CD8-positive, alpha-beta T cell (primary cell): ENCODE measurements at places on chromosomes 4 and X.

GRCh38 chrX:10380300-10380699 is 223.5 kb downstream of the CLCN4 start:
- no peak for DNase-seq

GRCh38 chrX:13254870-13255269 is 65.0 kb downstream of the ATXN3L start:
- no peak for DNase-seq

DNA sequence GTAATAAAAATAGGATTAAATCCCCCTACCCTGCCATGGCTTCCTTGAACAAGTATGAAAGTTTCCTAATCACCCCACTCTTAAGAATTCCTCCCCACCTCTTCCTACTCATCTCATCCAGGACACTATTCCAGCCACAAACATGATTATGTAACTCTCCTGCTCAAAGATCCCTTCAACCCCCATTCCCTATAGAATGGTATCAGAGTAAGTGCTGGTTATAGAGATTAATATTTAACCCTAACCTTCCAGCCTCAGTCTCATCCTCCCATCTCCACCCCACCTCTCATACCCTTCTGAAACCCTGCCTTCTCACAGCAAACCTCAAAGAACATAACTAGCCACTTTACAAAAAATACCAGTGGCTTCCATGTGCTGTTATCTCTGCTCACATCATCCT is 155.1 kb downstream of the PPP3CA start:
- no peak for DNase-seq

- DNase-seq = no peak
These were observed 24.1 kb downstream of the SH3KBP1 start for GRCh38 chrX:19863212-19863856.

DNA sequence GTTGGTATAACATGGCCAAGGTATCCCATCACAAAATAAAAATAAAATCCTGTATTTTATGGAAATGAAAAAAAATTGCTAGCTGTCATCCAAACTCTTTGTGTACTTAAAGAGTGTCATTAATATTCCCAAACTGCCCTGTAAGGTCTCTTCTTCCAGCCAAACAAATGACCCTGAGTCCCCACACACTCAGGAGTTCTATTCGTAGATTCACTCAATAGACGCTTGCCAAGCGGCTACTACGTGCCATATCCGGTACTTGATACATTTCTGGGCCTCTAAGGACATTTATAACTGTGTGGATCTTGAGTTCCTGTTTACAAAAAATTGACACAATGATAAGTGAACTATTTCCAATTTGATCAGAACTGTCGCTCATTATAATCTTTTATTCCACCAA is 245.1 kb downstream of the SCFD2 start:
- no peak for DNase-seq

GRCh38 chr4:123043013-123043412 is 120.6 kb upstream of the NUDT6 start:
- no peak for DNase-seq

DNA sequence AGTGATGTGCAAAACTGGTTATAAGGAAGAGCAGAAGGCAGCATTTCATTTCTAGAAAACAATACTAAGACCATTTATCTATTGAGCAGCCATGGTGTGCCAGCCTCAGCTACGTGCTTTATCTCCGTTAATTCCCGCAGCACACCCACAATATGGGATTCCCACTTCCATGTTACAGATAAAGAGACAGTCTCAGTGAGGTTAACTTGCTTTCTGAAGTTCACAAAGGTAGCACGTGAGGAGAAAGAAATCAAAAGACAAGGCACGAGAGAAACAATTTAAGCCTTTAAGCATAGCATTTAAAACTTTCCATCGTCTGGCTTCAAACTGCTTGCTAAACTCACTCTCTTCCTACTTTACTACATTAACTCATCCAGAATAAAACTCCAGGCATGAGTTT is 8.0 kb upstream of the RPL34 start:
- DNase-seq = no peak

- no peak for DNase-seq
These were observed 17.7 kb downstream of the EFNB1 start for GRCh38 chrX:68846536-68846935.

GRCh38 chrX:54758114-54759055 is 39.7 kb downstream of the ITIH6 start:
- DNase-seq = no peak

DNA sequence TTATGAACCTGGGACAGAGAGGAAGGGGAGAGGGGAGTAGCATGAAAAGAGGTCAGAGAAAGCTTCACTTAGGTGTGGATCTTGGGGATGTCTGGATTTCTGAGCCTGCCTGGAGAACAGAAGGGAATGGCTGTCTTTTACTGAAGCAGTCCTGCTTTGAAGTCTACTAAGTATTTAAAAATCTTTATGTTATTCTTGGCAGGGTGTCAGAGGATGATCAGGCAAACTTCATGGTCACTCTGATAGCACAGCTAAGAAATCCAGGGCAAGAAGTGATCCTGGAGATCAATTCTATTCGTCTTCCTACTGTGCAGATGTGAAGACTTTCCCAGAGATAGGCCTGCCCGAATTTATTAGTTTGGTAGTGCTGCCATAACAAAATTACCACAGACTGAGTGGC is 464.4 kb upstream of the BOD1L1 start:
- DNase-seq = no peak

- no peak for DNase-seq
These were observed 122.3 kb downstream of the RS1 start for GRCh38 chrX:18549643-18550042.

DNA sequence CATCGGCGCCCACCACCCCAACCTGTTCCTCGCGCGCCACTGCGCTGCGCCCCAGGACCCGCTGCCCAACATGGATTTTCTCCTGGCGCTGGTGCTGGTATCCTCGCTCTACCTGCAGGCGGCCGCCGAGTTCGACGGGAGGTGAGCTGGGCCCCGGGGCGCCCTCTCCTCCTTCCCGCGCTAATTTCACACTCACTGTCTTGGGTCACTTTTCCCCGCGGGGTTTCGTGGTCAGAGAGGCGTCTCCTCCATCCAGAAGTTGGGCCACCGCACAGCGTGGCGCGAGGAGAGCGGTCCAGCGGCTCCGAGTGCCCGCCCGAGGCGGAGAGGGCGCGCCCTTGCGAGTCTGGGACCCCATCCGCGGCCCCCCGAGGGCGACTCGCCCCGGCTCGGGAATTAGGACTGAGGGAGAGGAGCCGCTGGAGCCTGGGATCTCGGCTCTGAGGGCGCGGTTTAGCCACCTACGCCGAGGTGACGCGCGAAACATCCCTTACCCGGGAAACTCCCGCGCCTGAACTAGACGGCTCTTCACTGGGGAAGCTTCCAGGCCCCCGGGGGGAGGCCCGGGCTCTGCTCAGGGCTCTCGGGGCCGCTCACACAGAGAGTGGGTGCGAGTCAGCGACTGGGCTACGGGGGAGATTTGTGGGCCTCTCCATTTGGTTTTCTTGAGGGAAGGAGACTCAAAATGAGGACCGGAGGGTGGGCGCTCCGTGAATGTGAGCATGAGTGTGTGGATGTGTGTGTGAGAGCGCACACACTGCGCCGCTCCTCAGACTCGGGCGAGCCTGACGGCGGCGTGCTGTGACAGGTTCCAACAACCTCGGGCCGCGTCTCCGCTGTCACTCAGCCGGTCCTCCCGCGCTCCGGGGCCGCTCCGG is 551 bp downstream of the NPNT start:
- DNase-seq = no peak

DNA sequence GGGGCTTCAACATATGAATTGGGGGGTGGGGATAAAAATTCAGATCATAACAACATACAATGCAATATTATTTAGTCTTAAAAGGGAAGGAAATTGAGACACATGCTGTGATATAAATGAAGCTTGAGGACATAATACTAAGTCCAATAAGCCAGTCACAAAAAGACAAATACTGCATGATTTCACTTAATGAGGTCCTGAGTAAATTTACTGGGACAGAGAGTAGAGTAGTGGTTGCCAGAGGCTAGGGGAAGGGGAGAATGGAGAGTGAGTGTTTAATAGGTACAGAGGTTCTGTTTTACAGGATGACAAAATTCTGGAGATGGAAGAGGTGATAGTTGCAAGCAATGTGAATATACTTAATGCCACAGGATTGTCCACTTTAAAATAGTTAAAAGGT is 89.2 kb upstream of the RAPGEF2 start:
- no peak for DNase-seq

DNA sequence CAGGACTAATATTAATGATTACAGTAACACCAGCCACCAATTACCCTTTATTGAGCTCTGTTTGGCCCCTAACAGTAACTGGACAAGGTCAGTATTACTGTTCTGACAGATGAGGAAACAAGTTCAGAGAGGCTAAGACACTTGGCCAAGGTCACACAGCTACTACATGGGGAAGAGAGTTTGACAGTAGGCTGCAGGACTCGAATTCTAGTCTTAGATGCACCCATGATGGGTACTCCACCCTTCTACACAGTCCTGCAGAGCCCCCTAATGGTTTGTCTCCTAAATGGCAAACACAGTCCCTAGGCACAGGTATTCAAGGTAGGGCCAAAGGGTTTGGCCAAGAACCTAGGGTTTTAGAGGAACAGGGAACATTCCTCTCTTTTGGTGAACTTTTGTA is 93.9 kb downstream of the NSUN7 start:
- DNase-seq = peak; percentile 40

DNA sequence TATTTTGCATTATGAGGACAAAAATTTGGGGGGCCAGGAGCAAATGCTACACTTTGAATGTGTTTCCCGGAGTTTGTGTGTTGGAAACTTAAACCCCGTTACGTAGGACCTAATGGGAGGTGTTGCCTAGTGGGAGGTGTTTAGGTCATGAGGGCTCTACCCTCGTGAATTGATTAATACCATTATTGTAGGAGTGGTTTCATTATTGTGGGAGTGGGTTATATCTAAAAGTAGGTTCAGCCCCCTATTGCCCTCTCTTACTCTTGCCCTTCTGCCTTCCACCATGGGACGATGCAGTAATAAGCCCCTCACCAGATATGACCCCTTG is 15.5 kb downstream of the UBA6 start:
- DNase-seq = no peak

DNA sequence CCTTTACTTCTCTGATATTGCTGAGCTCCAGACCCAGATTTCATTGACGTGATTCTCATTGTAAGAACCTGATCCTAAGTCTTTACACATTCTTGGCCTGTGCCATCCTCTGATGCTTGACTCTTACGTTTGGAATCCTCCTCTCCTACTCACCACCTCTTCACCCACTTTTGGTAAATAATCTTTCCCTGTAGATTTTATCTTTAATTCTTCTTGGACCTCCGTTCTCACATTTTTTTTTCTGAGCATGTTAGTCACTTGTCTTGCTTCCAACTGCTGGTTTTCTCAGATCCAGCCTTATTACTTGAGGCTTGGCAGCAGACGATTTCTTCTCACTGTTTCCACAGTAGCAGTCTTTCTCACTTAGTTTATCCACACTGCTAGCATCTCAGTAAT is 12.4 kb upstream of the SH3RF1 start:
- no peak for DNase-seq

DNA sequence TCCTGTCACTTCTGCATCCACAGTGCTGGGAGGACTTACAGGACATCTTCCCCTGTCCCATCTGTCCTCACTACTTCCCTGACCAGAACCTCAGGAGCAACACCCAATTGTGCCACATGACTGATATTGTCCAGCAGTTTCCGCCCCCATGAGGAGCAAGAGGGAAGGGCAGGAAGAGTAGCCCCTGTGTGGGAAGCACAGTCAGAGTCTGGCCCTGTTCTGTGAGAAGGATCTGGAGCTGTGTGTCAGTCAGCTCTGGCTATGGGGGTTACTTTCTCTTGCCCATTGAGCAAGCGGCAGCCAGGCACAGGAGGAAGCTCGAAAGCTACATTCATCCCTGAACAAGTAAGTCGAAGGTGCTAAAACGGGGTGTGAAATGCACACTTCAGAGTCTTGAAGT is 14.8 kb upstream of the TRIM60 start:
- no peak for DNase-seq

DNA sequence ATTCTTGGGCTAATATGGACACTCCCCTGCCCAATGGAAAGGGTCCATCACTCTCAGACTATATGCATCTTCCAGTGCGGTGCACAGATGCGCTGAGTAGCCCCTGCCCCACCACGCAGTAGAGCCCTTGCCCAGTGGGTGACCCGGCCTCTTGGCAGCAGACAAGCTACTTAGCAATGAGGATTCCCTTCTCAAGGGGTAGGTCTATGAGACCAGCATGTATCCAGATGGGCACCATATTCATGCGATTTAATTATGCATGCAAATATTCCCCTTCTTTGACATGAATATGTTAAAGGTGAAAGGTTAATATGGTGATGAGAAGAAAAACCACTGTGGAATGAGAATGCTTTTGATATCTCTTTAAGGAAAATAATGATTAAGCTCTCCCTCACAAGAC is 77.7 kb downstream of the ZNF827 start:
- no peak for DNase-seq

DNA sequence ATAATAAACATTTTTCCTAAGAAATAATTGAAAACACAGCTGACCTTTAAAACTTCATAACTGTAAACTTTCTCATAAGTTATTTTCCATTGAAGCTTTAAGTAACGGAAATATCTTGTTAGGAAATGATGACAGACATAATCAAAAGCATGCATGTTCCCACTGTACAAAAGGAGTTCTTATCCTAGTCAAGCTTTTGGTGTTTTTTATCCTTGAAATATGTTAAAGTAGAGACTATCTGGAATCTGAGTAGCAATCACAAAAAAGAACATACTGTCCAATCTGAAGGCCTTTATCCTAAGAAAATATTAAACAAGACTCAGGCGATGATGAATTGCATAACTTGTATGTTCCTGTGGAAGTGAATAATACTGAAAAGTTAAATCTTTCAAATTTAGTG is 14.4 kb downstream of the GEMIN8 start:
- no peak for DNase-seq

- DNase-seq = no peak
These were observed 131.6 kb downstream of the HMX1 start for GRCh38 chr4:8739820-8740665.
